ENCODE measurements at places on chromosomes 12 and 14.

DNA sequence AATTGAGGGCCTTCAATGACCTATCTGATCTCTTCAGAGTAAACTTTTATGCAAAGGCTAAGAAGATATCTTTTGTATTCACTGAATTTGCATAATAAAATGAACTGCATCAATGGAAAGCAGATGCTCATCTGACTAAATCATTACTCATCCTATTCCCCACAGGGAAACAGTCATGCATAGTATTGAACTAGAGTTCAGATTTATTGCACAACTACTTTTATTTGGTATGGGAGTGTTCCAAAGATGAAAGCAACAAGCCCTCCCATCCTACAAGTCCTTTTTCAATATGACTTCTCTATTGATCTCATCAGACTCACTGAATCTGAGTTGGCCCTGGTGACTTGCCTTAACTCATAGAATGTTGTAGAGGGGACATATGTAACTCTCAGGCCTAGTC lies 159.8 kb downstream of the KITLG start:
- DNase-seq, result no peak

DNA sequence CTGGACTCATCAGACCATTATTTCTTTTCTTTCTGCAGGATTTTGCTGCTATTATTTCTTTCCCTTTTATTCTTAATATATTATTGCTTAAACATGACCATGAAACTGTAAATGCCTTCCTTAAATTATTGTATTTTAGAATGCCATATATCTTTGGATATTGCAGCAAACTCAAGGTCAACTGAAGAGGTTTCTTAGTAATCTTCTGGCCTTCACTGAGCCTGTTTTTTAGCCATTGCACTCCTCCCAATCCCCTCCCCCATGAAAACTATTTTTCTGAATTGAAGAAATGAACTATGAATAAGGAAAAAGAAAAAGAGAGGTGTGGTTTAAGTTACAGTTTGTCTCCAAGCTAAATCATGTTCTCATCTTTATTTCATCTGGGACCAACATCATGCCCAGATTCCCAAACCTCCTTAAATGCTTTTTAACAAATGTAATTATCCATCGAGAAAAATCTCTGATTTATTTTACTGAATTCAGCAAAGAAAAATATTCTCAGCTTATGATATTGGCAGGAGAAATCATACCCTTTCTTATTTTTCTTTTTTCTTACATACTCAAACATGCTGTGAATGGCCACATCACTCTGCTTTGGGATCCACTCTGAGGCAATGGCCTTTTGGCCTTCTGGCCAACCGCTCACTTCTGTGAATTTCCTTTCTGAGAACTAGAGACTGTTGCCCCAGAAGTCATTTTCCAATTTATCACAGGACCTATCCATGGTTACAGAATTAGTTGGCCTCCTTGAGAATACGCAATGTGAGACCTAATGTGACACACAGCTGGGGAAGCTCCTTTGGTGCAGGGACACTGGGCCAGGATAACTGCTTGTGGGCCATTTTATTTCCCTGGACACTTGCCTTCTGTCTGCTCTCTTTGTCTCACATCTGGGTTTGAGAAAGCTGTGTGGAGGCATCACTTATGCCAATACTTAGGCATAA lies 50.9 kb downstream of the IGF1 start:
- no peak for DNase-seq

DNA sequence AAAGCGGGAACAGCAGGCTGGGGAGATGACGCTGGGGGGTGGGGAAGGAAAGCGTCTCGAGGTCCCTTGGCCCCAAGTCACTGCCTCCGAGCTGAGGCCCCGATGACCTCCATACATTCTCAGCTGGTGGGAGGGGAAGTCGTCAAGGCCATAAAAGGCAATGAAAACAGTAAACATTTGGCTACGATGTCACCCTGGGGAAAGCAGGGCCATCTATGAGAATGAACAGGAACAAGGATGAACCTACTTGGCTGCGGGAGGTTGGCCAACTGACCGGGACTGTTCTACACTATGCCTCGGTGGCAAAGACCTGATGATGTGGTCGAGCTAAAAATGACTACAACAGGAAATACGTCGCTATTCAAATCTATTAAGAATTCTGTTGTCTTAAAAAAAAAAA lies 19.5 kb downstream of the PRKAB1 start:
- DNase-seq, result no peak

DNA sequence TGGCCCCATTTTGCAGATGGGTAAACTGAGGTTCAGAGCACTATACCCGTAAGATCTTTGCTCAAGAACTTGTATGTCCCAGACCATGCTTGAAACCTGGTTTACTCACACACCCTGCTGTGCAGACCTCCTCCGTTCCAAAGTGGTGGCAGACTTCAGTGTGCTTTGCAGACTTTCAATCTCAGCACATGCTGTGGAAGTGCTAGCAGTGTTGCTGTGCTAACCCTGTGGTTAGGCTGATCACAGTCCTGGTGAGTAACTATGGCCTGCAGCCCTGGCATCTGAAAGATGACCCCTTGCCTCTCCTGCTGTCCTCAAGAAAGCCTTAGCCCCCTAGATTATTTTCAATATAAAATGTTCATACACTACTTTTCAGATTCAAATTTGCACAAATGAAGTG lies 450.6 kb downstream of the DPF3 start:
- DNase-seq, result no peak

DNA sequence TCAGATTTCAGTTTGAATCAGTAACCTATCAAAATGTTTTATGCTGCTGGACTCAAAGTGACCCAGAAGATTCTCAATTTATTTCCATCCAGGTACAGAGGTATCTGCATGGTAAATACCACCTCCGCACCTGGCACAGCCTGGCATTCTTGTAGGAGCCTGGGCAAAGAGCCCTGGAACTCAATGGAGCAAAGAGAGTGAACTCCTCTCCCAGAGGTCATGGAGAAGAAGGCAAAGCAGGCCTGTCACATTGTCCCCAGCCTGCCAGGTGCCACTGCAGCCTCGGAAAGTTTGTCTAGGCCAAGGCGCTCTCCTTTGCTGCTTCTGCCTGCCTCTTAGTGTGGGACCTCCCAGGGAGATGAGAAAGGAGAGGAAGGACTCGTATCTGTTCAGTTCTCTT lies 319.8 kb downstream of the ZFP36L1 start:
- no peak for DNase-seq

DNA sequence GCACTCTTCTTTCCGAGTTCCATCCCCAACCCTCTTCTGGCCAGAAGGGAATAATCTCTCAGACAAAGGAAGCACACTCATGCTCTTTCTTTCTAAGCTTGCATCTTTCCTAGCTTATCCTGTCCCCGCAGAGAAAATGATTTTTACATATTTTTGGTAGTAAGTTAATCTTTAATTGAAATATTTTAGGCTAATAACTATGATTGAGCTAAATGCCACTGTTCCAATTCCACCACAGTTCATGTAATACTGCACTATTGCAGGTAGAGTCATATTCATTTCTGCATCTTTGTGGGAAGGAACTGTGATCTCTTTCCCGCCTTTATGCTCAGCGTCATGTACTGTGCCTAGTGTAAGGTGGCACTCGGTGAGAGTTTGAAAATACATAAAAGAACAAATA lies 158.9 kb upstream of the FOXG1 start:
- no peak for DNase-seq

- DNase-seq, result no peak
These were observed 7.9 kb downstream of the GABARAPL1 start for GRCh38 chr12:10220398-10221077.

GRCh38 chr12:42217656-42218055 lies 20.4 kb downstream of the YAF2 start:
- DNase-seq, result no peak

DNA sequence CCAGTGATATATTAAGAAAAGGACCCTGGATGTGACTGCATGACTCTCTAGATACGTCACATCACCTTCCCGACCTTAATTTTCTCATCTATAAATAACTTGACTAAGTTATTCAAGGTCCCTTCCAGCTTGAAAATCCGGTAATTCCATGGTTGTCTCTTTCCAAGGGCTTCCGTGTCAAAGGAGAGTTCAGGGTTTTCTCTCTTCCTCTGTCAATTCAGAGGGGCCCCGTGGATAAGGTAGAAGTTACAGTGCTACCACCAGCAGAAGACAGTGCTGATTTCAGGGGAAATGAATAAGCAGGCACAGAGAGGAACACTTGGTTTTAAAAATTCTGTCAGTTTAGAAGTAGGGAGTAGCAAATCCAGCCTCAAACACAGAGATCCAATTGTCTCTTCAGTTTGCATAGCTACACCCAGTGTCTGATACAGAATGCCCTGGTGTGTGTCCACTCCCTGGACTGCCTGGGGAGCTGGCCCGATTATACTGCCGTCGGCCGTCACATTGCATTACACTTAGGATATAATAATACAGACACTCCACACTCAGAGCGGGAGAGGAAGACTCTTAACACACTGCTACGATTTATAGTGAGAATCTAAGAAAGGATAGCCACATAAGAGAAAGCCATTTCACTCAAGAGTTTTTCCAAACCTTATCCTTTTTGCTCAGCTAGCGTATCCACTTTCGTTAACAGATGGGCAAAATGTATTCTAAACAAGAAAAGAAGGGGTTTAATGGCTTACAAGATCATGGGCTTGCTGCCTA lies 54.7 kb upstream of the GTF2A1 start:
- DNase-seq, result no peak

GRCh38 chr12:46977871-46978375 lies 101.5 kb upstream of the PCED1B start:
- DNase-seq, result no peak

DNA sequence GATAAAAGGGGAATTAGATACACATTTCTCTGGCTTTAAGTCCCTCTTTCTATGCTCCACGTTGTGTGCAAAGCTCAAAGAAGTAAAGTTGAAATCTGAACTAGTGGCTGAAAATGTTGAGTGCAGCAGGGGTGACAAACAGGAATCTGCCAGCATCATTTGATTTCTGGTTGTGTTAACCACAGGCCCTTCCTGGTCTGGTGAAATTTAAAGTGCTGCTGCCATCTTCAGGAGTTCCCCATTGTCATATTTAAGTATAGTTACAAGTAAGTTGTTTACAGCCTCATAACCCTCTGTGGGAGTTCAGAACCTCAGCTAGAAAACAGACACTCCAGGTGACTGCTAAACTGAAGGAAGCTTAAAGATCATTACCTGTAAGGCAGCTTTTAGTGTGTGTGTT lies 90.9 kb upstream of the CCDC196 start:
- no peak for DNase-seq

Measured in CD4-positive, alpha-beta T cell (primary cell).